GM13976 (cell line): ENCODE measurements at places on chromosomes 6 and 20.
A peak's percentile ranks its signal among the peaks of the same experiment; 100 is the strongest.

GRCh38 chr20:46205349-46205748 lies 87.2 kb downstream of the CD40 start:
- no peak for DNase-seq

DNA sequence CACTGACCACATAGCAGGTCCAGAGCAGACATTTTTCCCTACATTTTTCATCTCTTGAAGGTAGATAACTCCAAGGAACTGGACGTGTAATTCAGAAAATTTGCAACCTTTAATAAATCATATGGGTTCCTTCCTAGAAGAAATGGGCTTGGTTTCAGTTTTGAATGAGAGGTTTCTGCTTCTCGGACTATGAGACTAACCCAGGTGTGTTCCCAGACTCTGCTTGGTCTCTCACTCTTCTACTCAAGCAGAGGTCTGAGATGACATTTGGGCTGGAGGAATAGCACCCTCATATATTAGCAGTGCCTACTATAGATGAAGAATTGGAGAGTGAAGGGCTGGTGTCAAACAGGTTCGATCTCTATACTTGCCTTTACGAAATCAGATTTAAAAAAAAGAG lies 231.2 kb downstream of the DOK5 start:
- no peak for DNase-seq

DNA sequence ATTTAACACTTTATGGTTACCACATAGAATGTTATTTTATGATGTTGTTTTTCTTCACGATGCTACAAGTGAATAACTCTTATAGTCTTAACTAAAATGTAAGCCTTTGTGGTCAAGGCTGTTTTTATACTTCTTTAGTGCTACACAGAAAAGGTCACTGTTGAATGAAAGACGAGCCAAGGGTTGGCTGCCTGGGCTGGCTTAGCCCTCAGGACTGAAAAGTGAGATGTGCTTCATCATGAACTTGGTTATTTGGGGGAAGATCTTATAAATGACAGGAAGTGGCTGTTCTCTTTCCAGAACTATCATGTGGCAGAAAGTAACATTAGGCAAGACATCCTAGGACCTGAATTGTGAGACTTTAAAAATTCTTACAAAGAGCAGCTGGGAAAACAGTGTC lies 404.0 kb downstream of the BTBD3 start:
- no peak for DNase-seq

DNA sequence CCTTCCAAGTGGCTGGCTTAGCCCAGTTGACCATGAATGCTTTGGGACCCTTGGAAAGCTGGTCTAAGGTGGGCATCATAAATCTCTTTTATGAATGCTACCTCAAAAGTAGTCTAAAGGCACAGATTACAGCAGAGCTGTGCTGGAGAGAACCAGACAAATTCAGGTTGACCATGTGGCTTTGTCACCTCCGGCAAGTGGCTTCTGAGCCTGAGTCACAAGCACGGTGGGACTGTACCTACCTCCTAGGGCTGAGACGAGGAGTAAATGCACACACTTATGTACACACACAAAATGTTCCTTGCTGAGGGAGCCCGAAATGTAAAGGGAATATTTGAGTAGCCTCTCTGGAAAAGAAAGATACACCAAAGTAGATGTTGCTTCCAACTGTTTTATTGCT lies 155.9 kb downstream of the NFATC2 start:
- no peak for DNase-seq

- no peak for DNase-seq
Measured at GRCh38 chr20:4881006-4881730, 120.1 kb downstream of the SLC23A2 start.

DNA sequence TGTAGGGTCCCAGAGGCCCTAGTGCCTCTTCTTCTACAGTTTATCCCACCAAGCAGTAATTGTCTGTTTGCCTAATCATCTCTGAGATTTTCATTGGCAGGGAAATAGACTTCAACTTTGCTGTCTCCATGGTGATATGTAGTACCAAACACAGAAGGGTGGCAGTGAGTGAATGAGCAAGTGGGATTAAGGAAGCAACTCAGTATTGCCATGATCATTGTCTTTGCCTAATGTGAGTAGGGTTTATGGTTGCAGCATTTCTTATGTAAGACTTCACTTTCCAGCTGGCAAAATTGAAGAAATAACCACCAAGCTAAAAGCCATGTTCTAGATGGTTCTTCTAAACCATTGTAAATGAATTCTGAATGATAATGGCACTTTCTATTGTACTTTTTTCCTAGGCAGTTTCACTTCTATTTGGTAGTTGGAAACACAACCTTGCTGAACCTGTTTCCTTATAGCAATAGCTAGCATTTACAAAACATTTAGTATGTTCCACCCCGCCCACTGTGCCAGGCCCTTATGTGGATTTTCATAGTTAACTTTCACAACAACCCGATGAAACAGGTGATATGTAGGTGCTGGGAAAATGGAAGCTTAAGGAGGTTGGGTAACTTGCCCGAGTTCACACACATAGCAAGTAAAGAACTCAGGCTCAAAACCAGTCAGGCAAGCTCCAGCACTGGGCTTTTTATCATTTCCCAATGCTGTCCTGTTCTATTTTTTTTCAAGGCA lies 32.0 kb downstream of the ZC2HC1B start:
- DNase-seq: no peak

DNA sequence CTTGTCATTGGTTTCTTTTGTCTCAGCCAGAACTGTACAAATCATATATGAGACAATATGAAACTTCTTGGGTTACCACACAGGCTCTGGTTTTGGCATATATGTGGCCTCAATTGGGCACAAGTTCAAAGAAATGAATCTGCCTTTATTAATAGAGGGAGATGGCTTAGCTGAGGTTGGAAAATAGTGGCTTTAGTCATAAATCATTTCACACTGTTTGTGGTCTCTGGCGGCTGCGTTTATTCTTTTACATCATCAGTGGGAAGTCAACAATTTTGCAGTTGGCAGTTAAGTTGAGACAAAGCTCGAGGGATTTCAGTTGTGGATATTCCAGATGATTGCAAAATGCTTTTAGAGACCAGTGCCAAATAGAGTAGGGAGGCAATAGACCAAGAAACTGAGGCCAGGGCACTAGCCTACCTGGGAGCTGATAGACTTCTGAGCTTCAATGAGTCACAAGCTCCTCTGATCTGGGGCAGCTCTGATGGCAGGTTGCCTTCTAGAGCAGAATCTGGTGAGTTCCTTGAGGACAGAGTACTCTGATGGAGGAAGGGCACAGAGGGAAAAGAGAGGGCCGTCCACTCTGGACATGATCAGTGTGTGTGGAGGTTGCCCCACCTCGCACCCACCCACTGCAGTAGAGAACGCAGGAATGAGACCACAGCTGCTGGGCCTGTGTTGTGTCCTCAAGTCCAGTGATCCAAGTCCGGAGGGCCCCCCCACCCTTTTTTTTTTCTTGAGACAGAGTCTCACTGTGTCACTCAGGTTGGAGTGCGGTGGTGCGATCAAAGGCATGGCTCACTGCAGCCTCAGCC lies 73.5 kb downstream of the ARMC2 start:
- DNase-seq: no peak

DNA sequence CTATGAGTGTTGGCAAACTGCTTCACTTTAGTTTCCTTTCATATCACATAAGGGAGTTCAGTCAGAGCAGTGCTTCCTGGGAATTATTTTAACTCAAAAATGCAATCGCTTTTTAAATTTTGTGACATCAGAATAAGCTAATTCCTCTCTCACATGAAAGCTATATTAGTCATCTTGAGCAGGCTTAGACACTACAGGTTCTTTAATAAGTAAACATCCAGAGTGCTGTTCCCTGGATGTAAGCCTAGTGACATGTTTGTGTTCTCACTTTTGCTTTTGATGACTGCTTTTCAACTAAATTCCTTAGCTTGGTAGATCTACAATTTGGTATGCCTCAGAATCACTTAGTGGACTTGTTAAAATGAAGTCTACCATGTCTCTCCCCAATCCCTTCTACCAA lies 252.7 kb upstream of the POU3F2 start:
- DNase-seq: no peak

DNA sequence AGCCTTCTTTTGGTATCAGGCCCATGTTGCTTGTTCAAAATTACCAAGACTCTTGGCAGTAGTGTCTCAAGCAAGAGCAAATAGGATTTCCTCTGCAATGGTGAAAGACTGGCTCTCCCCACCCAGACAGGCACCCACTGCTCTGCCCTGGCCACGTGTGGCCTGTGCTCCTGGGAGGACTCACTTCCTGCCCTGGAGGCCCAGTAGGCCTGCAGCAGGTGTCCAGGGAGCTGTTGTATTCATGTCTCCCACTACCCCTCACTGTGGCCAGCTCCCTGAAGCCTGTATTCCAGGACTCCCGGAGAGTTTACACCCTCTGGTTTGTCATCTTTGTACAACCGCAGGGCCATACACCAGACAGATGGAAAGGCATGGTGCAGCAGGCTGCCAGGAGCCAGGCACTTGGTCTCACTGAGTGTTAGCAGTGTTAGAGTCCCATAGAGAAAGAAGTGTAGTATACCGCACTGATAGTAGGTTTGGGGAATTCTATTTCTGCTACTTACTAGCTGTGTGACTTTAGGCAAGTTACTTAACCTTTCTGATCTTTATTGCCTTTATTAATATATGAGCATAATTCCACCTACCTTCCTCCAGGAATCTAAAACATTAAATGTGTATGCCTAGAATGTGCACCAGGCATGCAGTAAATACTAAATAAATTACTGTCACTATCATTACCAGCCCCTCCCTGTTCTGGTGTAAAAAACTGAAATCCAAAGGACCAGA lies 159.7 kb downstream of the TMEM242 start:
- no peak for DNase-seq

DNA sequence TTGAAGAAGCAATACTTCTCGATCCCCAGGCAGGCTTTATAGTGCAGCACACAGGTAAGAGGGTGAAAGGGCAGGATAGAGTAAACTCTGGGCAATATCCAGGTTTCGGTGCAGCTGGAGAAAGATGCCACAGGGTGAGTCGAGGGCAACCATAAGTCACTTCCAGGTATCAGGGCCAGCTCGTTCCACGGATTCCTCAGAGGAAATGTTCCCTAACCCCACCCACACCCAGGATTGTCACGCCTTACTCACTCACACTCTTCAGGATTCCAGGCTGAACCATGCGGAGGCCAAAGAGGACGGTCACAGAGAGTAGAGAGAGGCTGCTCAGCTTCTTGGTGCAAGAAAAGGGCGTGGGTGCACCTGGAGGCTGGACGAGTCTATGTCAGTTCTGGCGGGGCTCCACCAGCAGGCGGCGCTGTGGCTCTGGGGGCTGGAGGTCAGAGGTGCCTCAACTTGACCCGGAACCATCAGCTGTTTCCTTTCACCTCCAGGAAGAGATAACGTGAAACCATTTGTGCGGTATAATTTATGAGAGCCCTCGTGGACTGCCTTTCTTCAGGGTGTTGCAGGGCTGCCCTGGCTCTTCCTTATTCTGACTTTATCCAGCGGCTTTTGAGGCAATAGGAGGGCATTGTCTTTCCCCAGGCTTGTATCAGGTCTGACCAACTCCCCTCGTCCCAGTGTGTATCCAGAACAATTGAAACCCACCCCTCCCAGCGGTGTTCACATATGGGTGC lies 14.5 kb upstream of the WFDC12 start:
- DNase-seq: peak; percentile 53

DNA sequence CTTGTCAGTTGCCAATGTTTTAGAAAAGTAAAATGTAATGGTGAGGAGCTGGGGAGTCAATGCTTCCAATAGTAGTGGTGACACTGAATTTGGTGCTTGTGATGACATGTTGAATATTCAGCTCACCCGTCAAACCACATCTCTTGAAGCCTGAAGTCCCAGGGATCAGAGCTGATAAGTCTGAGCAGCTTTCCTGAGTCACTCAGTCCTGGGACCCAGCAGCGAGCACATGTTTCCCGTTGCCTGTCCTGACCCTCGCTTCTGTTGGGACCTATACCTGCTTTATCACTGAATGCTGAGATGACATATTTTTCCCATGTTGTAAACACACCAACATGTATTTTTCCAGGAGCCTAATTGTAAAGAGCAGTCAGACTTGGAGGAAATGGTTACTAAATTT lies 693.6 kb downstream of the QKI start:
- DNase-seq: no peak

- no peak for DNase-seq
Measured at GRCh38 chr20:46401478-46401860, 4.9 kb downstream of the ELMO2 start.

GRCh38 chr6:153588330-153588729 lies 450.7 kb upstream of the OPRM1 start:
- no peak for DNase-seq

- DNase-seq: no peak
Measured at GRCh38 chr6:14141351-14142062, 23.9 kb downstream of the CD83 start.

- peak; percentile 57 for DNase-seq
Measured at GRCh38 chr20:56628873-56629463, at the start of gene TFAP2C. TSS of gene TFAP2C (plus strand) at chr20:56629306. CDS start at chr20:56629545, 239 bp downstream.

GRCh38 chr6:34583861-34584604 lies 27.9 kb upstream of the SPDEF start:
- no peak for DNase-seq

DNA sequence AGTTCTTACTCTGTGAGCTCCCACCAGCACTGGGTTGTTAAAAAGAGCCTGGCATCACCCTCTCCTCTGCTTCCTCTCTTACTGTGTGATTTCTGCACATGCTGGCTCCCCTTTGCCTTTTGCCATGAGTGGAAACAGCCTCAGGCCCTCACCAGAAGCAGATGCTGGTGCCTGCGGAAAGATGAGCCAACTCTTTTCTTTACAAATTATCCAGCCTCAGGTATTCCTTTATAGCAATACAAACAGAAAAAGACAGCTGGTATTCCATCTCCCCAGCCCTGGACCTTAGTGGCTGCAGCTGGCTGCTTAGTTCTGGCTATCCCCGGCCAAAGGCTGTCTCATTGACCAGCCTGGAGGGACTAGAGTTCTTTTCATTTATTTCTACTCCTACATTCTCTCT lies 129.1 kb downstream of the IMPG1 start:
- no peak for DNase-seq

DNA sequence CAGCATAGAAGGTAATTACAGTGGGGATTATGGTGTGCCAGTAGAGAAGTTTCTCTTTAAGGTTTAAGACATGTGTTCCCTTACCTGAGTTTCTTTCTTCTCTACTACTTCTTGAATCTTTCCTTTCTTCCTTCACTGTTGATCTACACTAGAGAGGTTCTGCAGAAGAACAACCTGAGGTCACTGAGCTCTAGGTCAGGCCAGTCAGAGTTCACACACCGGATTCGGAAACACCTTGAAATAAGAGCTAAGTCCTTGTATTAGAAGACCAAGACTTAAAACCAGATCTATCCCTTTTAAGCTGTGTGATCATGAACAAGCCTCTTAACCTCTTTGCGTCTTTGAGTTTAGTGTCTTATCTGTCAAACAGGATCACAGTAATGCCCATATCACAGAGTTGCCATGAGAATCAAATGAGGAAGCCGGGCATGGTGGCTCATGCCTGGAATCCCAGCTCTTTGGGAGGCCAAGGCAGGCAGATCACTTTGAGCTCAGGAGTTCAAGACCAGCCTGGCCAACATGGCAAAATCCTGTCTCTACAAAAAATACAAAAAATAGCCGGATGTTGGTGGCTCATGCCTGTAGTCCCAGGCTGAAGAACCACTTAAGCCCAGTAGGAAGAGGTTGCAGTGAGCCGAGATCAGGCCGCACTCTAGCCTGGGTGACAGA lies 22.0 kb upstream of the TGM3 start:
- DNase-seq: no peak

- DNase-seq: no peak
Measured at GRCh38 chr6:46741482-46741881, 5.3 kb upstream of the ANKRD66 start.

- no peak for DNase-seq
Measured at GRCh38 chr6:40325791-40326190, 261.4 kb downstream of the LRFN2 start.
